Right cardiac atrium (tissue), 5 donors: ENCODE measurements at places on chromosomes 11 and 22. TPM values are rescaled to one million over a fixed set of nuclear protein-coding genes. Genes with fewer than 3 reads are reported as not detected.

Gene PDE2A
- total RNA-seq = 37.1 TPM

Gene ASCL2
- 0.51 TPM for total RNA-seq

DNA sequence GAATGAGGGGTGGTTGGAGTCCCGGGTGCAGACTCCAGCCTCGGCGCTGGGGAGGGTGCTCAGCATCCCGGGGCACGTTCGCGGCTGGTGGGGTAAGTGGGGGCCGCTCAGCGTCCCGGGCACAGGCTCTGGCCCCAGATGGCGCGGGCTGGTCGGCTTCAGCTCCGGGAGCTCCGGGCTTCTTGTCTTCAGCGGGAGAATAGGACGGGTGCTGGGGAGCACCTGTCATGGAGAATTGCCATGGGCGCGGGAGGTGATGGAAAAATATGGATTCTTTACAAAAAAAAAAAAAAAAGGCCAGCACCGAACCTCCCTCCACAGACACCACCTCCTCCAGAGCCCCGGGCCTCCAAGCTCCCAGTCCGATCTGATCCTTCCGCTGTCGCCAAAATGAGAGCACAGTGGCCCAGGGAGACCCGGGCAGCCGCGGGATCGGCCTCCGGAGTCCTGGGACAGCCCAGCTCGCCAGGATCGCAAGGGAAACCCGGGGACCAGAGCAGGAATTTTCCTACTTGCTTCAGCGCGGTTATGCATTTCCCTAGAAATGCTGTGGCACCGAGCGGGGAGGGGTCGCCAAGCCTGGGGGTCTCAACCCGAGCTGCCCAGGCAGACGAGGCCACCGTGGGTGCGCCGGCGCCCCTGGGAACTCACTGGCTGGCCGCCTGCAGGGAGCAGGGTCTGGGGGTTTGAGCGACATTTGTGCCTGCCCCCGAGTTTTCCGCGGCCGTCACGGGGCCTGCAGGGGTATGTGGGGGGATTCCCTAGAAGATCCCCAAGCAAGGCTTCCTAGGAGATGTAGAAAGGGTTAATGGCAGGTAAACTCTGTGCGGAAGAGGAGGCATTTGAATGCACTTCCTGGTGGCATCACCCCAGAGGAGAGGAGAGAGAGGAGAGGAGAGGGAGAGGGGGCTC, 1336.9 kb downstream of the BRD1 start:
- DNase-seq = no peak

Gene GGTLC2
- total RNA-seq = not detected

Gene RIC3
- 20.2 TPM for total RNA-seq

GRCh38 chr22:39431821-39432251, 25.0 kb upstream of the MGAT3 start:
- peak; percentile 74 for DNase-seq

Gene ZFTA
- 13.9 TPM for total RNA-seq

DNA sequence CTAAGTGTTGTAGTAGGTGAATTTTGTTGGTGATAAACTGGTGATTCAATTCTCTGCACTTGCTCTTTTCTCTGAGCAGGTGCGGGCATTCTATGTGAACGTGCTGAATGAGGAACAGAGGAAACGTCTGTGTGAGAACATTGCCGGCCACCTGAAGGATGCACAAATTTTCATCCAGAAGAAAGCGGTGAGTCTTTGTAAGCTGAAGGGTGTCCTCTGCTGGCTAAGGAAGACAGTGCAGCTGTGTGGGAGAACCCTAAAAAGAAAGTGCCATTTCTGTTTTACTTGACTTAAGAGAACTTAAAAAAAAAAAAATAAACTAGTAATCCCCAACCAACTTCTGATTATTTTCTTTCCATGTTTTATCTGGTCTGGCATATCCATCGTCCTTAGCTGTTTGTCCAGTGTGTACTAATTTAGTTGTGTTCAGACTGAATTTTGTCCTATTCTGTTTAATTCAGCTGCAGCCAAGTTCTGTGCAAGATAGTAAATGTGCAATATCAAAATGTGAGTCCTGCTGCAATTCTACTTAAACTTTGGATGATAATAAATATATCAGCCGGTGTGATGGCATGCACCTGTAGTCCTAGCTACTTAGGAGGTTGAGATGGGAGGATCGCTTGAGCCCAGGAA, 29.6 kb downstream of the CAT start:
- DNase-seq = no peak

DNA sequence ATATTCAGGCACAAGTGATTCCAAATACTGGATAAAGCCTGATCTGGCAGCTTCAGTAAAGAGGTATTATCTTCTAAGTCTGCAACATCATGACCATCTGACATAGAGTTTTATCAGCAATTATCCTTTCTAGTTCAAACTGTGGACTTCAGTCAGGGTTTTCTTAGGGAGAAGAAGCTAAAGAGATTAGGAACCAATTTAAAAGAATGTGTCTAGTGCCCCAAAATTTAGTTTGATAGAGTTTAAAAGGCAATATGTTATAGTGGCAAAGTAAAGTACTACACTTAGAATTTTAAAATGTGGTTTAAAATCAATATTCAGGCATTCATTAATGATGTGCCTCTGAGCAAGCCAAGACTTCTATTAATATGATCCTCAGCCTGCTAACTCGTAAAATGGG, 5.4 kb downstream of the PAK1 start:
- DNase-seq = no peak

- no peak for DNase-seq
Observed at GRCh38 chr11:128311742-128312719, 275.3 kb downstream of the ETS1 start.

Gene LUZP2
- not detected for total RNA-seq

Gene FADS3
- 40.9 TPM for total RNA-seq

Gene MCAM
- 108 TPM for total RNA-seq

- peak; percentile 73 for DNase-seq
Observed at GRCh38 chr22:39405346-39406085, 5.9 kb downstream of the TAB1 start.

DNA sequence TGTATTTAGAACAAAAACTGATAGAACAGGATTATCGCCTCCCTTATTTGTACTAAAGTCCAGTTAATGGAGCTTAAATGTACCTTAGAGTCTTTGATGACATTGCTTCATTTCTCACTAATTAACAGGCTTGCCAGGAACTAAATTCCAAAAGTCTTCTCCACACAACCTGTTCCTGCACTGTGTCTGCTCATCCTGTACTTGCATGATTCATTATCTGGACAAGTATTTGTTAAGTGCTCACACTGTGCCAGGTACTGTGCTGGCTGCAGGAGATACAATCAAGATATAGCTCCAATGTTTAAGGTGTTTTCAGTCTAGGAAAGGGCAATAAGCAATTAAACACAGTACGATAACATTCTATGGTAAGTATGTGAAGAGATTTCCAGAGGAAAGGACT, 485.9 kb upstream of the TENM4 start:
- no peak for DNase-seq

DNA sequence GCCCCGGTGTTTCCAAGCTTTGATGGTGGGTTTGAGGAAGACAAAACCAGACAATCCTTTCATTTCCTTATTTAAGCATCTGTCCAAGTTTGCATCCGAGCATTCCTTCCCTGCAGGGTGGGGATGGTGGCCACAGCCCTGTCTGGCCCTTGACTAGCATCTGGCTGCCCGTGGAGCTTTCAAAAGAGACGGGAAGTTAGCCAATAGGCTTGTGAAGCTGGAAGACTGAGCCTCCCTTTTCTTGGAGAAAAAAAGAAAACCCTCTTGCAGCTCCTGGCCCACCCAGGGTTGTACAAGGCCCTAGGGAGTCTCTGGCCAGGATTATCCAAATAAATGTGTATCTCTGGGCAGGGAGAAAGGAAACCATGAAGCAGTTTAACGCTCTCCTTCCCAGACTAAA, 60.6 kb downstream of the MICAL2 start:
- DNase-seq = peak; percentile 89

GRCh38 chr11:69219991-69220390, 64.3 kb downstream of the SMIM38 start:
- DNase-seq = no peak

DNA sequence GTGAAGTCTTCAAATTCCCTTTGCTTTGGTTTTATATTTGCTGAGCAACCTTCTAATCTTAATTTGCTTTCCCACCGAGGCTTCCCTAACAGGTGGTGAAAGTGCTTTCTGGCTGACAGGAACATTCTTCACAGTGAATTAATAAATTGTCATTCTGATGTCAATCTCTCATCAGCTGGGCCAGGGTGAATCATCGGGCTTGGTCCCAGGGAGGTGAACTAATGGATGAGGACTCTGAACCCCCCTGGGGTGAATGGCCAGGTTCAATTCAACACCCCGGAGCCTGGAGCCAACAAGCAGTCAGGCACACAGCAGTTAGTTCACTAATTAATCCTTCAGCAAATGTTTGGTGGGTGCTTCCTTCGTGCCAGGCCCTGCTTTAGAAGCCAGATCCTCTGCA, 155.4 kb upstream of the PDGFD start:
- DNase-seq = no peak

Gene MS4A6A
- total RNA-seq = 63.0 TPM

Gene B3GAT1
- 0.32 TPM for total RNA-seq

GRCh38 chr11:46381048-46381818, at the start of gene MDK:
MDK (plus strand) TSS chr11:46381669; CDS start chr11:46382058, 389 bp downstream.
- DNase-seq = peak; percentile 74

DNA sequence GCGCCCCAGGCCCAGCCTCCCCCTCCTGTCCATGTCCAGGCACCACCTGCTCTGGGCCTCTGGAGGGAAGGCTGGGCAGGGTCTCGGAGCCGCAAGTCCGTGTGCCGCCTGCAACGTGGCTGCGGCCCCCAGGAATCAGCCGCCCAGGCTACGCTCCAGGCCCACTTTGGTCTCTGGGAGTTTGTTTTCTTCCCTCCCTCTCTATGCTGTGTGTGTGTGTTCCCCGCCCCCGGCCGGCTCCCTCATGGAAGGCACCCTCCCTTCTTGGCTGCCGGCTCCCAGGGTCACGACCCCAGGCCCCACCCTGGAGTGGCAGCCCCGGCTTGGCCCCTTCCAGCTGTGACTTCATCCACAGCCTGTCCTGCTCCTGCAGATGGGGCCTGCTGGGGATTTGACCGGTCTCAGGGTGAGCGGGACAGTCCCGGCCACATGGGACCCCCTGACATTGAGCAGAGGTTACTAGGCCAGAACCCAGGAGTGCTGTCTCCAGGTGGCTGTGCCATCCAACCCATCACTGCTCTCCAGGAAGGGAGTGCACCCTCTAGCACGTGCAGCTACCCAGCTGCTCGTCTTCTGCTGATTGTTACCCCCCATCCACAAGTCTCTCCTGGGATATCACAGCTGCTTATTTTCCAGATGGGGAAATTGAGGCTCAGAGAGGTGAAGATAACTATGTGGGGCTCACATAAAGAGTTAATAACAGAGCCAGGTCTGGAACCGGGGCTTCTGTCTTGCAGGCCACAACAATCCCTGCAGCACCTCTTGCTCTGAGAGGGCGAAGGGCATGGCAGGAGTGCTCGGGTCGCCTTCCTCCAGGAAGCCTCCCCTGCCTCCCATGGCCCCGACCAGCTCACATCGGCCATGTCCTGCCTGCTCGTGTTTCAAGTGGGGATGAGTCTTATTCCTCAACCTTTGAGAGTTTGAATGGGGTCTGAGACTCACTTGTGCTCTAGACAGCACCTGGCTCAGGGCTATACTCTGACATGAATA, 2.8 kb upstream of the LIF start:
- DNase-seq = peak; percentile 83

- peak; percentile 86 for DNase-seq
Observed at GRCh38 chr11:46696212-46696558, 4.2 kb downstream of the ARHGAP1 start.

- peak; percentile 67 for DNase-seq
Observed at GRCh38 chr11:66068923-66069714, 953 bp upstream of the PACS1 start.

Gene HBB
- 111 TPM for total RNA-seq

Gene ESAM
- 43.6 TPM for total RNA-seq

GRCh38 chr22:25518000-25518663, 46.3 kb upstream of the GRK3 start:
- DNase-seq = no peak

DNA sequence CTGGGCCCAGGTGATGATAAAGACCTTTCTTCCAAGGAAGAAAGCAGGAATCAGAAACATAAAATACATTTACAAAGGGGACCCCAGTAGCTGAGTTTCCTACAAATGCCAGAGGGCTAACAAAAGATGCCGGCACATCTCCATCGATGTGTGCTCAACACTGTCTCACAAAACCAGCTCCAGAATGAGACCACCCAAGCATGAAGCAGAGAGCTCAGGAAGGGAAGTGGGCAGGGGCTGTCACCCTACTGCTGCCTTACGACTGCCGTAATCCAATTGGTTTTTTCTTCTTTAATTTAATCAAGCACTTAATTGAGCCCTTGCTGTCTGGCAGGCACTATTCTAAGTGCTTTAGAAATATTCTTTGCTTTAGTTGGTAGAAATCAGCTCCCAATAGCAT, 26.1 kb downstream of the SMCO4 start:
- no peak for DNase-seq
